ENCODE measurements at places on chromosomes 7 and 10.

GRCh38 chr7:137668404-137668803 lies 178.4 kb downstream of the DGKI start:
- DNase-seq = no peak

GRCh38 chr10:26507441-26507840 lies 69.3 kb downstream of the APBB1IP start:
- no peak for DNase-seq

DNA sequence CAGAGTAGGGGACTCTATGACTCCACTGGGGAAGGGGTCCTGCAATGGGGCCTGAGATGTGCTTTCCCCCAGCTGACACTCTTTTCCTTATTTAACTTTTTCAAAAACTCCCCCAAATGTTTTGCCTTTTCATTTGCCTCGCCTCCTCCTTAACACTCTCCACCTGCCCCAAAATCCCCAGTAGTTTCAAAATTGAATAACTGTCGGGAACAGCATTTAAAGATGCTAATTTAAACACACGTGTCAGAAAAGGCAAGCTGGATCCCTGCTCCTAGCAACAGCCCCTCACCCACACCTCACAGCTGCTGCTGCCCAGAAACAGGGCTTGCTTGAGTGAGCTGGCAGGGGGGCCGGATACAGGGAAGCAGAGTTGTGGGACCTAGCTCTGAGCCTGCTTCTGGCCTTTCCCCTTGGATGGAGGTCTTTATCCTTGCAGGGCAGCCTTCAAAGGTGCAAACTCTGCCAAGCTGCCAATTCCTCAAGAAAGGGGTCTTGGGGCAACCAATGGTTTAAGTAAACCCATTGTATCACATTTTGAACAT lies 115.3 kb downstream of the KCNMA1 start:
- DNase-seq = no peak

GRCh38 chr10:61125560-61126170 lies 181.7 kb upstream of the RHOBTB1 start:
- no peak for DNase-seq

GRCh38 chr7:44072364-44073231 lies 7.2 kb upstream of the PGAM2 start:
- peak; percentile 96 for DNase-seq

DNA sequence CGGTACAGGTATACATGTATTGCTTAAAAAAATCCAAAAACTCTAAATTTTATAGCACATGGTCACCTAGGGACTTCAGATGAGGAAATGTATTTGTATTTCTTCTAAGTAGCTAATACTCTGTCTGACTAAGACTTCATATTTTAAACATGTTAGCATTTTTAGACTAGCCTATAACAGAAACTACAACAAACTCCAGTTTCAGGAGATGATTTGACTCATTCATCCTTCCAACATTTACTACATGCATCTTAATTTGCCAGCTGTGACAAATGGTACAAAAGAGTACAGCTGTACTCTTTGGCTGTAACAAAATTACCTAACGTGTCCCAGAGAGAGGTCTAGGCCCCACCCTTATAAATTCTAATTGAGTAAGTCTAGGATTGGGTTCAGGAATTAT lies 22.2 kb downstream of the TMEM209 start:
- DNase-seq = no peak

DNA sequence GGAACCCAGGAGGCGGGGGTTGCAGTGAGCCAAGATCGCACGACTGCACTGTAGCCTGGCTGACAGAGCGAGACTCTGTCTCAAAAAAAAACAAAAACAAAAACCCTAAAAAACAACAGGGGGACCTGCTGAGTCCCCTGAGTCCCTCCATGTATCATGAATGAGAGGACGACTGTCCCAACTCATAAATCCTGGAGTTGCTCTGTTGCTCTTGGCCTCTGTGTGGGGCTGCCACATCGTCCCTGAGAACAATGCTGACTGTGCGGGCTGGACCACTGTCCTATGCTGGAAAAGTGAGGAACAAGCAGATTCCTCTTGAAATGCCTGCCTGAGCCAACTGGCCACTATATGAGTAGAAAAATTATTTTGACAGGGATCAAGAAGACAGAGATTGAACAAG lies 122.5 kb downstream of the IDE start:
- no peak for DNase-seq

DNA sequence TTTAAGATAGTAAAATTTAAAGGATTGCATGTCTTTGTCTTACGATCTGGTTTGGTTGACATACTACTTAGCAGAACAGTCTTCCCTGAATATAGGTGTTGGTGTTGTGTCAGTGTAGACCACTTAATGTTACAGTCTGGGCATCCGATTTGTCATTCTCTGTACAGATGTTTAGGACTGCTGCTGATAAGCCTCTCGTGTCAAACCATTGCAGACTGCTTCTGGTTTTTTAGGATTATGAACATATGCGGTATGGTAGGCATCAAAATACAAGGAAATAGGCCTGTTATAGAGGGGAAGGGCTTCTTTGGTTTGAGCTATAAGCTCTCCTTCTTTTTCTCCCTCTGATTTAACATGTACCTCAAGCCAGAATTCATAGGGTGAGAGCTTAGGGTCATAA lies 7.4 kb downstream of the CYP3A43 start:
- no peak for DNase-seq

GRCh38 chr10:44064987-44065787 lies 319.7 kb downstream of the CXCL12 start:
- no peak for DNase-seq

DNA sequence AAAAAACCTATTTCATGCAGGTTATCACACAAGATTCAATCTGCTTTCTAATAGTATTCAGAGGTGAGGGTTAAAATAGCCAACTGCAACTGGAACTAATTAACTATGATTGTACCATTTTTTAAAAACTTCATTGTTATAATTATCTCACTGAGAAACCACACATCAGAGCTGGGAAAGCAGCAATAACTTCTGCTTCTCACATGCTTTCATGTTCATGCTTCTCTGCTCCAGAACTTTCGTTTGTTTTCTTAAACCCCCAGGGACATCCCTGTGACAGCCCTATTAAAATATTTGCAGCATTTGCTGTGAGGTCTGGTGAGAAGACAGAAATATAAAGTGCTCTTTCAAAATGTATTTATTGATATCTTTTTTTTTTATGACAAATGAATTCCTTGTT lies 389.0 kb upstream of the SORCS1 start:
- no peak for DNase-seq

DNA sequence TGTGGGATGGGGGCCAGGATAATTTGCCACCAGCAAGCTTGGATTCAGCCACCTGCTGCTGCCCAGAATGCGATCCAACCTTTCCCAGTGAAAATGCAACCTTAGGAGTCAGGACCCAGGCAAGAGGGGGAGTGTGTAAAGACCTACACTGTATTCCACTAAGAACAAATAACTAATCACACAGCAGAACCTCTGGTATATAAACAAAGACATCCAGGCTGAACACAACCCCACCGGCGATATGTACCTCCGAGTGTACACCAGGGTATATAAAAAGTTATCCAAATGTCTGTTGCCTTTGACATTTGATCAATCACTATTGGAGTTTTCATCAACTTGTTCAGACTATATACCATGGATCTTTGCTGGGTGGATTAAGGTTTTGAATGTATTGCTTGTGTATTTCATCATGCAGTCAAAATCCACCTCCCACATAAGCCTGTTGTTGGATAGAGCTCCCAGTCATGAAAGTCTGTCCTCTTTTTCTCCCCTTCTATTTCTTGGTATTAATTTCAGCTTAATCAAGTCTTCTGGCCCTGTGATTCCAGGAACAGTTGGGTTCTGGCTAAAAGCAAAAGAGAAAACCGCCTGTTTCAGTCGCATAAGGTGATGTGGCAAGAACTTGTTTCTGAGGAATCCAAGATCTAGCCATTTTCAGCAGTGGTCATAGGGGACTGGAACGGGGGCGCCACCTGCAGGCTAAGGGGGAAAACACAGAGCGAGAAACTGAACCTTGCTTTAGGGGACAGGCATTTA lies 290.7 kb downstream of the CCDC3 start:
- peak; percentile 67 for DNase-seq

GRCh38 chr7:894164-894867 lies 18.0 kb downstream of the GET4 start:
- no peak for DNase-seq

GRCh38 chr7:158353606-158354570 lies 233.7 kb downstream of the PTPRN2 start:
- peak; percentile 19 for DNase-seq

DNA sequence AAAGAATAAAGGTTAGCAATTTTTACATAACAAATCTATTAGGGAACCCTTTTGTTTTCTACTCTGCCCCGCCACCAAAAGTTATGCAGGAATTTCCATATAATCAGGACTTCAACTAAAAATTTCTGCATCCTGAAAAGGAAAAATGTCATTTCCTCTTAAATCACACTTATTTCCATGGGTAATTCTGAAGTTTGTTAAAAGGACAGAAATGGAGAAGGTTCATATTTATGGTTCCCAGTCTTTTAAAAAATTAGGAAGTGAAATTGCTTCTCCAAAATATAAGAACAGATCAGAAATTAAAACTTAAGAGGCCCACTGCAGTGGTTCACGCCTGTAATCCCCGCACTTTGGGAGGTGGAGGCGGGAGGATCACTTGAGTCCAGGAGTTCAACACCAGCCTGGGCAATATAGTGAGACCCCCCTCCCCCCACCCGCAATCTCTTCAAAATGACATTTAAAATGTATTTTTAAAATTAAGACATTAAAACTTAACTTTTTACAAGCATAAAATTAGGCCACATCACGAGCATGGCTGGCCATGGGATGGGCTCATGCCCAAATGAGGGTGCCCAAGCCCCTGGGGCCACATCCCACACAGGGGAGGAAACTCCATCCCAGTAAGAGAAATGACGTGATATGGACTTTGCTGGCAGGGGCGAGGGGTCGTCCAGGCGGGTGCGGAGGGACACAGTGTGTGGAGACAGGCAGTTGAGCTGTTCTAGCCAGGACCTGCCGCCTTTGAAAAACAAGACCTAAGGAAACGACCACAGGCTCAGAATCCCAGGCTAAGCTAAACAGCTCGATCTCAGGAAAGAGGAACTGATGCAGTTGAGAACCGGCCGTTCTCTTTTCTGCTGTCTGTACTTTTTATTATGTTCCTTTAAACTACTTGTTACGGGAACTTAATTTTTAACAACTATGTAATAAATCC lies 51.3 kb upstream of the NFE2L3 start:
- no peak for DNase-seq

GRCh38 chr7:104934665-104935064 lies 79.3 kb upstream of the KMT2E start:
- DNase-seq = no peak

GRCh38 chr10:132264966-132265889 lies 42.5 kb downstream of the STK32C start:
- DNase-seq = no peak

GRCh38 chr10:49768329-49768728 lies 6.2 kb upstream of the OGDHL start:
- no peak for DNase-seq

DNA sequence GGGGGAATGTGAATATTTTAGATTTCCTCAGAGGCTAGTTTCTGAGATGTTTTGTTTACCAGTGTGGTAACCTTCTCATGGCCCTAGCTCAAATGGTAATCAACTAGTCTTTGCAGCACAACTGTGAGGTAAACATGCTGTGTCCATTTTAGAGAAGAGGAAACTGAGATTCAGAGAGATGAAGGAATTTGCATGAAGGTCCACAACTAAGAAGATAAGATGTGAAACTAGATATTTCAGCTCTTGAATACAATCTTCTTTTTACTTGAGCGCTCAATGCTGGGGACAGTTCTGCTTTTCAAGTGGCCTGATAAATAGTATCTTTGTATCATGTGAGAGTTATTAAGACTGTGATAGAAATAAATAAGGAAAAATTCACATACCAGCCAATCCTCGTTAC lies 245.4 kb downstream of the AUTS2 start:
- no peak for DNase-seq

GRCh38 chr10:62736168-62736546 lies 68.4 kb upstream of the ADO start:
- no peak for DNase-seq

- DNase-seq = no peak
Measured at GRCh38 chr7:20971219-20971618, 184.5 kb upstream of the SP8 start.

DNA sequence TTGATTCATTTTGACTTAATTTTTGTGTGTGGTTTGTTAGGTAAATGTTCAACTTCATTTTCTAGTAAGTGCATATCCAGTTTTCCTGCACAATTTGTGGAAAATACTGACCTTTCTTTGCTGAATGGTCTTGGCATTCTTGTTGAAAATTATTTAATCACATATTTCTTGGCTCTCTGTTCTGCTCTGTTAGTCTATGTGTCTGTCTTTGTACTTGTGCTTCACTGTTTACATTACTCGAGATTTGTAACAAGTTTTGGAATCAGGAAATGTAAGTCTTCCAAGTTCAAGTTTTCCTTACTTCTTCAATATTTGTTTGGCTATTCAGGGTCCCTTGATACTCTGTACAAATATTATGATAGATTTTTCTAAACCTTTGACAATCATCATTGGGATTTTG lies 838.2 kb upstream of the POM121L12 start:
- DNase-seq = no peak

GRCh38 chr7:107610323-107610722 lies 30.3 kb downstream of the BCAP29 start:
- no peak for DNase-seq

GRCh38 chr7:27316311-27316710 lies 73.7 kb downstream of the EVX1 start:
- no peak for DNase-seq

- DNase-seq = no peak
Measured at GRCh38 chr10:32408690-32409089, 37.2 kb upstream of the CCDC7 start.

DNA sequence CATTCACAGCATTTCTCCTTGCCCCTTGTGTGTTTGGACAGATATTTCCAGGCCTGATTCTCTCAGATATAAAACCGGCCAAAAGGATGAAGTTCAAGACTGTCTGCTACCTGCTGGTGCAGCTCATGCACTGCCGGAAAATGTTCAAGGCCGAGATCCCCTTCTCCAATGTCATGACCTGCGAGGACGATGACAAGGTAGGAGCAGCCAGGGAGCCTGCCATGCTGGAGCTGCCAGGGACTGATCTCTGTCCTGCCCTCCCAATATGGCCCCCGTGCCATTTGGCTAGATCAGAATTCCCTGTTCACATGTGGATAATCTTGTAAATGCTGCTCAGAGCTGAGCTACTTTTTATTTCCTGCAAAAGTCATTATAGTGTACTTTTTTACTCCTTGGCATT lies 87.8 kb downstream of the ADCY1 start:
- DNase-seq = no peak

DNA sequence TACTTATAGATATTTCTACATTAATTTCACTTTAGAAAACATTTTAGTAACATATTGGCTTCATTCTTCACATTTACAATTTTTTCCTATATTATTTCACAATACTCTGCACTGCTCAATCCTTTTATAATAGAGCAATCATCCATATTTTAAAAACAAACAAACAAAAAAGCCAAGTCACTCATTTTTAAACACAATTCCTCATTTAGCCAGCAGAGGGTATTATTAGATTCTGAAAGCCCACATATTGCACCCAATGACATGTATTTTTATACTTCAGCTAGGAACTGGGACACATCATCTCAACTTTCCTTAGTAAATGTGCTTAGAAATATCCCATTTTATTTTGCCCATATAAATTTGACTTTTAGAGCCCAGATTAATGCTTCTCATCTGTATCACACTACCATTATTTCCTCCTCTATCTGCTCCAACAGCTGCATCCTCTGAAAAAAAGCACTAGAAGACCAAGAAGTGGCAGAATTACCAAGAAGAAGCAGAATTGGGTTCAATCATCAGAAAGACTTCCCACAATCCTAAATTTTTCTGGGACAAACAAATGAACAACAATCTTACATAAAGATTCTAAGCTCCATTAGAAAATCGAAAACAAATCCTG lies 29.5 kb downstream of the CTNNA3 start:
- DNase-seq = peak; percentile 46

All from kidney capillary endothelial cell (primary cell).